Natural killer cell (primary cell): ENCODE measurements at places on chromosomes 11 and 22. TPM values are rescaled to one million over a fixed set of nuclear protein-coding genes. Genes with fewer than 3 reads are reported as not detected.

Gene GSTT2
- not detected for total RNA-seq

Gene GTPBP1
- total RNA-seq = 259 TPM

Gene F2
- not detected for total RNA-seq

Gene WNT7B
- not detected for total RNA-seq

Gene OR52I1
- not detected for total RNA-seq

Gene MS4A15
- not detected for total RNA-seq

Gene AAMDC
- total RNA-seq = 4.8 TPM

Gene CDC45
- 3.3 TPM for total RNA-seq

Gene KLHL35
- total RNA-seq = 0.93 TPM

- no peak for DNase-seq
These were observed 36.1 kb downstream of the TPBGL start for GRCh38 chr11:75276686-75277085.

DNA sequence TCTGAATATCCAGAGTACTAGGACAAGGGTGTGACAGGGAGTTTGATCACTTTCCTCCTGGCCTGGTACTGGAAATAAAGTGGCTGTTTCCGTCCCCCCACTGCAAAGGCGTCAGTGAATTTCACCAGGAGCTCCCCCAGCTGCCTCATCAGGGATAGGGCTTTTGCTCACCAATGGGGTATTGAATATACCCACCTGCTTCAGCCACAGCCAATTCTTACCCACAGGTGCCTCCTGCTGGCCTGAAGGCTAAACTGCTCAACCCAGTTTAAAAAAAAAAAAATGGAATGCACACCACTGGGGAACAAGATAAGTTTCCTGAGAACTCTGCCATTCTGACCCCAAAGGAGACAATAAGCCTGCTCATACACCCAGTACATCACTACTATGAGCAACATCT, 65.3 kb upstream of the MS4A8 start:
- DNase-seq = no peak

DNA sequence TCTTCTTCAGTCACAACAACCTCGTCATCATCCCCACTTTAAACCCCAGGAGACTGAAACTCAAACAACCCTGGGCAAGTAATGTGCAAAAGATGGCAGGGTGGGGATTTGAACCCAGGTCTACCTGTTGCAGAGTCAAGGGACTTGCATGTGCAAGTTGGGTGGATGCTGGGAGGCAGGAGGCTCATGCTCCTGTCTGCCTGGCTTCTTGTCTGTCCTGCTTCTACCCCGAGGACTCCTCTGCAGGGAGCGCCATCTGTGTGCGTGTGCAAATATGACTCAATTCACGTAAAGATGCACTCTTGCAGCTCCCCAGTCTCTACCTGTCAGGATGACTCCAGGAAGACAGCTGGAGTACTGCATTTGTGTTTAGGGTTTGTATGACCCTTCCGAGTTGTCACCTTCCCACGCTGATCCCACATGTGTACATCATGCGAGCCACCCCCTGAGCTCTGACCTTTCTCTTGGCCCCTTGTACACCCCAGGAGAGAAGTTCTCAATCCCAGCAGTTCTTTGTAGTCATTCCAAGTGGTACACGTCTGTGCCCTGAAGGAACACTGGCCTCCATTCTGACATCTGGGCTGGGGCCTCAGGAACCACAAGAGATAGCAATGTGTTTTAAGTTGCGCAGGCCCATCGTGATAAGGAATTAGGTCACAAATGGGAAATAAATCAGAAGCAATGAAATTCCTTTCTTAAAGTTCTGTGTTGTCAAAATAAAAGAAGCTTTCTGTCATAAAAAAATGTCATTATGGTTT, 95.7 kb downstream of the CWC15 start:
- DNase-seq = no peak

DNA sequence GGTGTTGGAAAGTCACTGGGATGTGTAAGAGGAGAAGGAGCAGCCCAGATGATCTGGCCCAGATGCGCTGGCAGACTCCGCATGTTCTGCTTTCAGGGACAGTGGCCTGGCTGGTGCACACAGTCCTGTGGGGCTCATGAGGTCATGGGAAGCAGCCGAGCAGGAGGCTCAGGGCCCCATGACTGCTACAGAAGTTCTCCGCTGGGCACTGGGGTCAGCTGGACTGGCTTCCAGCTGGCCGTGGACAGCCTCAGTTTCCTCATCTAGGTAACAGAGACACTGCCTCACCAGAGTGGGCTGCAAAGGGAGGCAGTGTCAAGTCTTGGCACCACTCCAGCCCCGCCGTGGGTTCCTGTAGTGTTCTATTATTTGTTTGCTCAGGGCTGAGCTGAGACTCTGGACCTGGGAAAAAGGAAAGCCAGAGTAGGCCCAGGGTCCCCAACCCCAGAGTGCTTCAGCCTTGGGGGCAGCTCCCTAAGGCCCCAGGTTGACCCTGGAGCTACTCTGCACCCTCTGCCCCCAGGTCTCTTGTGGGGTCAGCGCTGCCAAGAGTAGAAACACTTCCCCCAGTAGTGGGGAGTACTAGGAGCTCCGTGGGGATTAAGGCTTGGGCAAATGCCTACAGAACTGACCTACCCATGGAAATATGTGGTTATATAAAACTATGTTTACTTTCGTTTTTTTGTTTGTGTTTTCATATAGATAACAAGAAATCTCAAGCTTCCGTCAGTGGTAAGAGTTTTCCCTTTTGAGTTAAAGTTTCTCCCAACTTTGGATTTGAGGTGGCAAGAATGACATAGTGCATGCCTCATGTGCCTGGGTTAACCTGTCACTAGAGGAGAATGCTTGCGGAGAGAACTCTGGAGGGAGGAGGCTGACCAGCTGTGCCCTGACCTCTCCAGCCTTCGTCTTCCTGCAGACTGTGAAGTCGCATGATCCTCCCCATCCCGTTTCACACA, 45.3 kb downstream of the MED15 start:
- DNase-seq = no peak

- no peak for DNase-seq
These were observed 341.8 kb upstream of the CCDC179 start for GRCh38 chr11:23201936-23202522.

GRCh38 chr22:40039482-40040115, 44.8 kb downstream of the FAM83F start:
- no peak for DNase-seq

- DNase-seq = no peak
These were observed 6.4 kb downstream of the RAC2 start for GRCh38 chr22:37237371-37238268.

GRCh38 chr11:36631774-36632173, 33.7 kb upstream of the RAG2 start:
- no peak for DNase-seq

- no peak for DNase-seq
These were observed 32.0 kb upstream of the LRRC32 start for GRCh38 chr11:76702336-76703128.

GRCh38 chr11:36126678-36127077, 162.5 kb downstream of the COMMD9 start:
- DNase-seq = no peak

DNA sequence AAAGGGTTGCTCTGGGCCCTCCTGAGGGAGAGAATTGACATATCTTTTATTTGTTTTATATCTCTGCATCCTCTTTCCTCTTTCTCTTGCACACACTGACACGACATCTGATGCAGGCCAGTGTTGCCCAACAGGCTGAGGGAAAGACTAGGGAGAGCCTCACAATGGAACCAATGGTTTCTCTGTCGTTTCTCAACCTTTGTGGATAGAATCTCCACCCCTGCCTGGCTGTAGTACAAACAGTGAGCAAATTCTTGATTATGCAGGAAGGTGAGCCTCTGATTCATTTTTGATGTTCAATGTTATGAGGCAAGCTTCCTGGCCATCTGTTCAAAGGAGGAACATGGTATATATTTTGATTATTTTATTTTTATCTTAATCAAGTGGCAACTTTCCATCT, 49.8 kb upstream of the PLET1 start:
- no peak for DNase-seq

GRCh38 chr11:62601122-62601371, 618 bp downstream of the MTA2 start:
- DNase-seq = no peak

DNA sequence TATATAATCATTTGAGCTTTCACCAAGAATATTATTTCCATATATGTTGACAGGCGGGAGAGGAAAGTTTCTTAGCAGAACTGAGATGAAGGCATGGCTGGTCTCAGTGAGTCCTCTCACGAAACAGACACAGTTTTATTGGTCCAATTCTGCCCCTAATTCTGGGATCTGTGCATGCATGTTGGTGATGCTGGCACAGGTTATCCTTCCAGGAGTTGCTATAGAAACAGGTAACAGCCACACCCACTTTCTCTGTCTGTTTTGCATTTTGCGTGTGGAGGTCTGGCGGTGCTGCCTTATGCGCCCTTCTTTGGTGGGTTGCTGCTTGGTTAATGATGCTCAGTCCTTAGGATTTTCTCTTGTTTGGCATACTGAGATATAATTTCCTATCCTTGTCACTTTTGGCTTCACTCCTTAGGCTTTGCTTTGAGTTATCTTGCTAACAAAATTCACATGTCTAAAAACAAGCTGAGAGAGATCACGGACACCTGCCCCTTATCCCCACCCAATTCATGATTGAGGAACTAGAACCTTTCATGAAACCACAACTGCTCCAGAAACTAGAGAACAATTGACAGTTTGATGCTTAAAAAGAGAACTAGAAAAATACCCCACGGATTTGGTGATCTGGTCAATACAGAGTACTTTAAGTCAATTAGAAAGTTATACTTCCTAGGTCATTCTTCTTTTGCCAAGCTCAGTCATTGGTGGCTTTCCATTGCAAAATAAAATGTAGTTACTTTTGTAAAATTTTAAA, 189.3 kb downstream of the FAT3 start:
- DNase-seq = no peak

GRCh38 chr22:47631571-47632102, 869.2 kb downstream of the TBC1D22A start:
- DNase-seq = no peak

- no peak for DNase-seq
These were observed 1.1 kb downstream of the PLAAT5 start for GRCh38 chr11:63489879-63490278.

GRCh38 chr11:123892031-123892430, 6.6 kb upstream of the TMEM225 start:
- DNase-seq = no peak

DNA sequence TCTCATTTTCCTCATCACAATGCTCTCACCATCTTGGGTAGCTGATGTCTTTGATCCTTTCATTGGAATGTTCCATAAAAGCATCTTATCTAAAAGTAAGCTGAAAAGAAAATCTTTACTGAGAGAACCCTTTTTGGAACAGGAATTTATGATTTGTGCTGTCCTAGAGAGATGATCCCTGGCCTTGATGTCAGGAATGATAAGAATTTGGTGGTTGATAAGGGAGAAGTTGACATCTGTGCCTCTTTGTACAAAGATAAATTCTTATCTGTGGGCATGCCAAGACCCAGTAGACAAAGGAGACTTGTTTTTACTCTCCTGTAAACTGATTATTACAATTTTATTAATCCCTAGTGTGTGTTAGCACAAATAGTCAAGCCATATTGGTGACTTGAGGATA, 36.9 kb downstream of the NAALAD2 start:
- DNase-seq = no peak
